ENCODE measurements at places on chromosomes 1 and 21. TPM values are rescaled to one million over a fixed set of nuclear protein-coding genes. Genes with fewer than 3 reads are reported as not detected.
A peak's percentile ranks its signal among the peaks of the same experiment; 100 is the strongest.

- peaks cover 5% of the 10 kb centered on the region for H3K36me3 ChIP-seq
- H3K27me3 ChIP-seq, result no peaks in the 10 kb centered on the region
- no peak for DNase-seq
- H3K4me1 ChIP-seq, result peaks cover 13% of the 10 kb centered on the region
These were observed 155.7 kb downstream of the PTPRC start for GRCh38 chr1:198794498-198794897.

DNA sequence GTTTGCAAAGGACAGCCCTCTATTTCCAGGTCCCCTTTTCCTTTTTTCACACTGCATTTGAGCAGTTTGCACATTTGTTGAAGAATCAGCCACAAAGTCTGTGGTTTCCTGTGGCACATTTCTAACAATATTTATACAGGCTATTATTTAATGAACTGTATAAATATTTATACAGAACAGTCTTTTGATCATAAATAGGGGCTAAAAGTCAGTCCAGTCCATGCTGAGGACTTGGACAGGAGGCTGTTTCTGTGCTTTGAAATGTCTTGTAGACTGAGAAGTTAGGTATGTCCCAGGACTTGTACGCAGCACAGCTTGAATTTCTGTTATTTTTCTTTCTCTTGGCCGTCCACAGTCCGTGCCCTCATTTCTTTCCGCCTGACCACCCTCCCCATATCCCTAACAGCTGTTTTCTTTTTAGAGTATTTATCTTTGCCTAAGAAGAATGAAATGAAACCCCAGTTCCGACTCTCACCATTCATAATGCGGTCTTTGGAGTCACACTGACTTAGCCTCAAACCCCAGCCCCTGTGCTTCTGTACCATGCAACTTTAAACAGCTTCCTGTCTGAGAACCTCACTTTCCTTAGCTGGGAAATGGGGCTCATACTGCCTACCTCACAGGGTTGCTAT is 19.7 kb downstream of the FGGY start:
- H3K4me1 ChIP-seq, result peaks cover 41% of the 10 kb centered on the region
- peaks cover 7% of the 10 kb centered on the region for H3K36me3 ChIP-seq
- DNase-seq, result no peak
- peak overlapping the region; percentile 12 for H3K4me3 ChIP-seq

GRCh38 chr1:47232187-47232874 is at the start of gene TAL1:
Gene TAL1, minus strand, starts transcription at chr1:47232225. Its CDS starts 6,337 bp downstream, at chr1:47225888.
- DNase-seq, result no peak
- H3K27me3 ChIP-seq, result peaks cover 93% of the 10 kb centered on the region
- peaks cover 5% of the 10 kb centered on the region for H3K4me1 ChIP-seq
- peak within 1 kb of the TSS; percentile 86 for H3K27ac ChIP-seq
- peak within 1 kb of the TSS; percentile 80 for H3K4me3 ChIP-seq

DNA sequence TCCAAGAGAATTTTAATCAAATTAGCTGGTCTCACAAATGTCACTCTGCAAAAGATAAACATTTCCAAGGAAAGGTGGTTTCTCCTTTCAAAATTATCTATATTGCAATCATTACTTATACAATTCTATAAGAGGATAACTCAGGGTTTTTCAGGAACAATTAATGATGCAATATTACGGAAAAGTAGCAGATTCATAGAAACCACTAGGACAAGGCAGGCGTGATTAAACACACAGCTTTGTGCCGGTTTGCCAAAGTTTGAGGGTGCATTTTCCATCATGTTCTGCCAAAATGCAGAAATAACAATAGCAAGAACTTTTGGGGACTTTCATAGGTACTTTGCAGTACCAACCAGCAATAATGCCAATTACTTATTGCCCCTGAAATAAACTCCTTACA is 605 bp downstream of the TNFRSF9 start:
- H3K27ac ChIP-seq, result no peak overlapping the region
- H3K4me1 ChIP-seq, result no peaks in the 10 kb centered on the region
- H3K36me3 ChIP-seq, result no peaks in the 10 kb centered on the region
- DNase-seq, result no peak

DNA sequence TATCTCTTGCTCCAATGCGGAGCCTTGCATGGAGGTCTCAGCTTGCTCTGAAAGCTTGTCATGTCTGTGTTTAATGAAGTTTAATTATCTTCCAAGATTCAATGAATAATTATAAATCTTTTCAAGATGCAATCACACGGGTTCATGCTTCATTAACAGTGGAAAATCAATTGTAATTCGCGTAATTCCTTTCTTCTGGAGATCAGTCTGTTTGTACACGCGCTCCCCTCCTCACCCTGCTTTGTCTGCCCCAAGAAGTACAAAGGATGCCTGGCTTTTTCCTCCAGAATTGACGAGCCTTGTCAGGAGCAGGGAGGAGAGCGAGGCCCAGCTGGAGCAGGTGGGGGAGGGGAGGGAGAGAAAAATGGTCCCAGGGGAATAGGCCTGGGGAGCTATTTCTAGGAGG is 65.0 kb upstream of the DISP3 start:
- peaks cover 14% of the 10 kb centered on the region for H3K4me1 ChIP-seq
- no peak overlapping the region for H3K27ac ChIP-seq
- no peak for DNase-seq
- H3K36me3 ChIP-seq, result no peaks in the 10 kb centered on the region
- H3K27me3 ChIP-seq, result peaks cover 20% of the 10 kb centered on the region
- no peak overlapping the region for H3K4me3 ChIP-seq

Gene UCHL5
- 31.3 TPM for total RNA-seq

DNA sequence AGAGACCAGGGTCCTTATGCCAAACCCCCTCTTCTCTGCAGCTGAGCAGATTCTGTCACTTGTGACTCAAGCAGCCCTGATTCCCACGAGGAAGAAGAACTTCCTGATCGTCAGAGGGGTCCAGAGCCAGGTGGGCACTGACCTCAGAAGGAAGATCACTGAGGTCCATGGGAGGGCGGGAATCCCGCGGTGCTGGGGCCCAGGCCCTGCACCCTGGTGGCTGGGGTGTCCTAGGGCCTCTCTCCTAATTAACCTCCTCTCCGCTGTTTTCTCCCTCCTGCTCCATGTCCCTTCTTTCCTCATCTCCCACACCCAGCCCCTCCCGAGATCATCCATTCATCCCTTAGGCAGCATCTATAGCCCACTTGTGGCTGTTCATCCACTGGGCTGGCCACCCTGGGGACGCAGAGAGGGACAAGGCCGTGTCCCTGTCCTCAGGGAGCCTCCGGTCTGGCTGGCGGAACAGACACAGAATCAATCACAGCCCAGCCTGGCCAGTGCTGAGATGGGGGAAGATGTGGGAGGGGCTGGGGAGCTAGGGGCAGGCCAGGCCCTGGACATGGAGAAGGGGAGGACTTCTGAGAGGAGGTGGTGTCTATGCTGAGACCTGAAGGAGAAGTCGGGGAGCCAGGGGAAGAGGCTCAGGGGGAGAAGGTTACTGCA is 638.3 kb downstream of the MATN1 start:
- peaks cover 27% of the 10 kb centered on the region for H3K27me3 ChIP-seq
- no peak overlapping the region for H3K4me3 ChIP-seq
- peaks cover 37% of the 10 kb centered on the region for H3K4me1 ChIP-seq
- H3K36me3 ChIP-seq, result no peaks in the 10 kb centered on the region
- H3K27ac ChIP-seq, result no peak overlapping the region
- no peak for DNase-seq

GRCh38 chr21:36487641-36488307 is 7.9 kb upstream of the CLDN14 start:
- DNase-seq, result no peak
- peaks cover 8% of the 10 kb centered on the region for H3K4me1 ChIP-seq
- H3K27ac ChIP-seq, result no peak overlapping the region
- H3K4me3 ChIP-seq, result no peak overlapping the region

DNA sequence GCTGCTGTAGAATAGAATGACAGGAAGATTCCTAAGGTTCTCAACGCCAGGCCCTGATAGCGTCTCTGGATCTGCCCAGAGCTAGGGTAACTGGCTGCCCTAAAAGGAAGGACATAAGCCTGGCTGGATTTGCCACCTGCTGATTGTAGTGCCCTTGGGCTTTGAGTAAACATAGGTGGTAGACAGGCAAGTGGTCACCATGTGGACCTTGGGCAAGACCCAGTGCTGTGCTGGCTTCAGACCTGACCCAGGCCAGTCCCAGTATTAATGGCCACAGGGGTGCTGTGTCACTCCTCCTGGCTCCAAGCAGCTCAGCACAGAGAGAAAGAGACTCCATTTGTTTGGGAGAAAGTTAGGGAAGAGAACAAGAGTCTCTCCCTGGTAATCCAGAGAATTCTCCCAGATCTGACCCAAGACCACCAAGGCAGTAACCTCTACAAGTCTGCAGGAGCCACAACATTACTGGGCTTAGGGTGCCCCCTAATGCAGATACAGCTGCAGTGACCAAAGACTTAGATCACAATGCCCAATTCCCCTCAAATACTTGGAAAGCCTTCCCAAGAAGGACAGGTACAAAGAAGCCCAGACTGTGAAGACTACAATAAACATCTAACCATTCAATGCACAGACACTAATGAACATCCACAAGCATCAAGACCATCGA is 44.5 kb downstream of the PHTF1 start:
- H3K4me3 ChIP-seq, result no peak overlapping the region
- H3K36me3 ChIP-seq, result peaks cover 36% of the 10 kb centered on the region
- H3K4me1 ChIP-seq, result no peaks in the 10 kb centered on the region
- H3K27me3 ChIP-seq, result no peaks in the 10 kb centered on the region
- no peak overlapping the region for H3K27ac ChIP-seq

DNA sequence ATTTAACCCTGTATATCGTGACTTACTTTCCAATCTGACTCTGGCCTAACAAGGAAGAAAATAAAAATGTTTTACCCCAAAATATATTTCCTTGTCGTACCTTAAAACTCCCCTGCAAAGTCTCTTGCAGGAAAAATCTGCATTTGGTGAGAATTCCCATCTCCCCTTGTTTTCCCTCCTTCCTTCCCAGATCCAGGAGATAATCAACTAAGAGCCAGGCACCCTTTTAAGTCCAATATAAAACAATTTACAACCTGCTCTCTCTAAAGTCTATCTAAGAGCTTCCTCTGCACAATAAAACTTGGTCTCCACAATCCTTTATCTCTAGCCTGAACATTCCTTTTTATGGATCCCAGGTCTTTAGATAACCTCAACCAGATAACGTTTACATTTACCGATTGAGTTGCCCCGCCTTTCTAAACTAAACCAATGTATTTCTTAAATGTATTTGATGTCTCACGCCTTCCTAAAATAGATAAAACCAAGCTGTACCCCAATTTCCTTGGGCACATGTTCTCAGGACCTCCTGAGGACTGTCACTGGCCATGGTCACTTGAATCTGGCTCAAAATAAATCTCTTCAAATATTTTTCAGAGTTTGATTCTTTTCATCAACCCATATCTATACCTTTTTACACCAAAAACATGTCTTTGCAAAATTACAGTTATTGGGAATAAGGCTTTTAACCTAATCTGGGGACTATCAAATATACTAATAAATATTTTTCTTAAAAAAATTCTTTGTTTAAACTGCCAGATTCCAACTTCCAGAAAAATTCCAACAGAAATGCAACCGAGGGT is 993 bp downstream of the DDX59 start:
- no peaks in the 10 kb centered on the region for H3K27me3 ChIP-seq
- DNase-seq, result no peak
- H3K4me1 ChIP-seq, result peaks cover 23% of the 10 kb centered on the region
- peaks cover 30% of the 10 kb centered on the region for H3K36me3 ChIP-seq
- peak overlapping the region; percentile 98 for H3K4me3 ChIP-seq

Gene NUDT4B
- 1.3 TPM for total RNA-seq

Gene DCDC2B
- not detected for total RNA-seq

DNA sequence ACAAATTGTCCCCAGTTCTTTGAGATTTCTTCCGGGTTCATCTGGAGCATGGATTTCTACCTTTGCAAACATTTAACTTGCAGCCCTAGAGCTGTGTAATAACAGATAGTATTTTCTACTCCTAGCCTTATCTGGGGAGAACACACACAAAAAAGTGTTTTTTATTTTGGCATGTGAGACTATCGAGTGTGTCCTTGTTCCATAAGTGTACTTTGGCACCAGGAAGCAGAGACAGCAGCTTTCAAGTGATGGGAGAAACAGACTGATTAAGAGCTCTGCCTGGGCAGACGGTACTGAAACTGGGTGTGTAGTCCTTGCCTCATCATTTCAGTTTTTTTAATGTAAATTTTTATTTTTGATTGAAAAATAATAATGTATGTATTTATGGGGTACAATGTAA is 297.4 kb downstream of the ST6GALNAC3 start:
- no peaks in the 10 kb centered on the region for H3K27me3 ChIP-seq
- no peak for DNase-seq
- no peak overlapping the region for H3K4me3 ChIP-seq
- no peak overlapping the region for H3K27ac ChIP-seq
- no peaks in the 10 kb centered on the region for H3K4me1 ChIP-seq
- H3K36me3 ChIP-seq, result no peaks in the 10 kb centered on the region

DNA sequence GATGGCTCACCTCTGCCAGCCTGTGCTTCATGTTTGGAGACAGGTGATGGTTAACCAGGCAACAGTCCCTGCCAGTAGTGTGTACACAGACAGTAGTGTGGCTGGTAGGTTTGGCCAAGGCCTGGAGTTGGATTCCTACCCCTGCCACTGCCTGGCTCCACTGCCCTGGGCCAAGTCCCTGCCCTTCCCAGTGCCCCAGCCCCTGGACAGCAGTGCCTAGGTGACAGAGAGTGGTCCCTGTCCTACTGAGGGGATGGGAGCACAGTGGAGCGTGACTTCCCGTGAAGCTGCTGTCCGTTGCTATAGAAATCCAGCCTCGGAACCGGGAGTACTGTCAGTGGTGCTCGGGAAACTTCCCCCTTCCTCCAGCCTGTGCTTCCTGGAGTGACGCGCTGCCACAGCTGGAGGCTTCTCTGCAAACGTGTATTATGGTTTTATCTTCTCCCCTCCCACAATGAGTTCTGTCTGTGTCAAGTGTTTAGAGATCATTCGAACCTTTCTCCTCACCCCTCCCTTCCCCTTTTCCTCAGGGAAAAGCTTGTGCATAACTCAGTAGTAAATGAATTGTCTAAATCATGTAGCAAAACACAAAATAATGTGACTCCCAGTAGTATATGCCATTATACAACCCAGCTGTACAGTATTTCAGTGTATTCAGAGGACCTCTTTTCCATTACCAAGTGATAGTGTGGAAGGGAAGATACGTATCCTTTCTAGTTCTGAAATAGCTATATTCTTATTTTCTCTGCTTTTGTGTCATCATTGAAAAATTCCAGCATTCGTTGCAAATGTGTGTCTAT is 73.4 kb downstream of the GALNT2 start:
- no peaks in the 10 kb centered on the region for H3K27me3 ChIP-seq
- DNase-seq, result no peak
- no peaks in the 10 kb centered on the region for H3K36me3 ChIP-seq
- H3K4me3 ChIP-seq, result no peak overlapping the region
- peaks cover 58% of the 10 kb centered on the region for H3K4me1 ChIP-seq

Gene C1orf185
- total RNA-seq, result not detected

Gene VPS72
- 97.4 TPM for total RNA-seq

GRCh38 chr1:229408458-229409037 is 25.3 kb downstream of the ACTA1 start:
- H3K27ac ChIP-seq, result peak overlapping the region; percentile 61
- no peak overlapping the region for H3K4me3 ChIP-seq
- no peaks in the 10 kb centered on the region for H3K36me3 ChIP-seq
- peaks cover 23% of the 10 kb centered on the region for H3K4me1 ChIP-seq

GRCh38 chr1:1230656-1231399 is 973 bp downstream of the SDF4 start:
- H3K4me3 ChIP-seq, result peak overlapping the region; percentile 97
- H3K27me3 ChIP-seq, result no peaks in the 10 kb centered on the region
- H3K4me1 ChIP-seq, result peaks cover 20% of the 10 kb centered on the region
- no peak for DNase-seq

Gene CTSS
- 18.1 TPM for total RNA-seq
